ENCODE measurements at places on chromosomes 3 and 15.
A peak's percentile ranks its signal among the peaks of the same experiment; 100 is the strongest.

- no peak for DNase-seq
Measured at GRCh38 chr3:39144748-39145380, 8.5 kb downstream of the CSRNP1 start.

GRCh38 chr3:32349184-32349583, 42.5 kb upstream of the CMTM7 start:
- DNase-seq, result no peak

GRCh38 chr3:161991901-161992540, 495.4 kb downstream of the OTOL1 start:
- DNase-seq, result no peak

DNA sequence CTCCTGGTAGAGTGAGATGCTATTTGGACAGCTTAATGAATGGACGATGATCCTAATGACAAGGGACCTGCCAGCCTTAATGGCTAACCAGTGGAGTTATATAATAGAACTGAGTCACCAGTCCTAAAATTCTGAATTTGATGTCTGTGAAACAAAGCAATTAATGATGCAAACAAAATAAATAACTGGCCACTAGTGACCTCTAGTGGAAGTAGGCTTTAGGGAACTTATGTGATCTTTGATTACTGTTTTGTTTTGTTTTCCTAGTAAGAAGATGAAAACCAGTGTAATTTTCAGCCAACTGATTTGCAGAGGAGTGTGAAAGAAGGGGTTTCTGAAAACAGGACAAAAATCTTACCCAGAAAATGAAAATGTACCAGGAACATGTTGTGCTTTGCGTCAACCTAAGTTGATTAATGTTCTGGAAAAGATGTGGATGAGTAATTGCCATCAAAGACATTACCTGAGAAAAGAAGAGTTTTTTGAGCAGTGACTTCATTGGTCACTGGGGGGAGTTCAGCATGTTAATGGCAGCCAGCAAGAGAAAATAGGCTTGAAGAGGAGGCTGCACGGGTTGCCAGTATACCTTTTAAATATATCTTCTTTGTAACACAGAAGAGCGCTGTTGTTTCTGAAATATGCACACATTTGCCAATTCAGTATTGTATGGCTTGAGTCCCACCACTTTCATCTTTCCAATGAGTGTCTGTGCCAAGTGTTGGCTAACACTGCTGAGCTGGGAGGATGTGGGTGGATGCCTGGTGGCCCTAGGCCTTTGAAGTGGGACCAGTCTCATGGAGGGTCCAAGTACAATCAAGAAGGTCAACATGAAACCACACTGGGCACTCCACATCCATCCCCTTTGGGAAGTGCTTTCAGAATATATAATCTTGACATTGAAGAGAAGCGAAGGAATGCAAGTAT, 9.3 kb downstream of the VEPH1 start:
- peak; percentile 83 for DNase-seq

DNA sequence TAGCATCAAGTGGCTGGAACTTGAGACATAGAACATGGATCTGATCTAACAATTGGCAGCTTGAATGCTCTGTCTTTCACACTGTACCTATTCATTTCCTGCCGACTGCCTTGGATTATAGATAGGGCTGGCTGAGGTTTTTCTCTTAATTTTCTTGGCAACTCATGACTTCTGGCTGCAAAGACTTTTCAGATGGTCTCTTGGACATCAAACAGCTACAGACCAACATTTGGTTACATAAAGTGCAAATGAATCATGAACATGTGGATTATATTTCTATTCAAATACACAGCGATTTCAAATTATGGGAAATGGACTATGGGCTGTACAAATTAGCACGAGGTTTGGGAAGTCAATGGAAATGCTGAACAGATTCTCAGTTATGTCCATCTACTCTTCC, 26.2 kb upstream of the IL16 start:
- DNase-seq, result no peak

- DNase-seq, result peak; percentile 24
Measured at GRCh38 chr3:182795389-182795782, 2.1 kb downstream of the ATP11B start.

- DNase-seq, result no peak
Measured at GRCh38 chr3:78957456-78957855, 810.3 kb downstream of the ROBO1 start.

GRCh38 chr15:77688266-77688665, 55.6 kb upstream of the LINGO1 start:
- no peak for DNase-seq

- DNase-seq, result no peak
Measured at GRCh38 chr3:58231666-58232065, 5.9 kb upstream of the ABHD6 start.

DNA sequence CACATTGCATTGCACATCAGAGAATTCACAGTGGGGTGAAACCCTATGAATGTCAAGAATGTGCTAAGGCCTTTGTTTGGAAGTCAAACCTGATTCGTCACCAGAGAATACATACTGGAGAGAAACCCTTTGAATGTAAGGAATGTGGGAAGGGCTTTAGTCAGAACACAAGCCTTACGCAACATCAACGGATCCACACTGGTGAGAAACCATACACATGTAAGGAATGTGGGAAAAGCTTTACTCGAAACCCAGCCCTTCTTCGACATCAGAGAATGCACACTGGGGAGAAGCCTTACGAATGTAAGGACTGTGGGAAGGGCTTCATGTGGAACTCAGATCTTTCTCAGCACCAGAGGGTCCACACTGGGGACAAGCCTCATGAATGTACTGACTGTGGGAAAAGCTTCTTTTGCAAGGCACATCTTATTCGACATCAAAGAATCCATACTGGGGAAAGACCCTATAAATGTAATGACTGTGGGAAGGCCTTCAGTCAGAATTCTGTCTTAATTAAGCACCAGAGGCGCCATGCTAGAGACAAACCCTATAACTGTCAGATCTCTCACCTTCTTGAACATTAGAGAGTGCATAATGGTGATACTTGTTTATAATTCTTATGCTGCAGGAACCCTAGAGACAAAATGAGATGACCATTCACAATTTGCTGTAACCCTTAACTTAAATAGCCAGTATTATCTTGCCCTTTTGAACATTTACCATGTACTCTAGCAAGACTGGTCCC, 9.0 kb downstream of the ZNF662 start:
- no peak for DNase-seq

- DNase-seq, result no peak
Measured at GRCh38 chr3:33401781-33402180, 38.4 kb downstream of the UBP1 start.

DNA sequence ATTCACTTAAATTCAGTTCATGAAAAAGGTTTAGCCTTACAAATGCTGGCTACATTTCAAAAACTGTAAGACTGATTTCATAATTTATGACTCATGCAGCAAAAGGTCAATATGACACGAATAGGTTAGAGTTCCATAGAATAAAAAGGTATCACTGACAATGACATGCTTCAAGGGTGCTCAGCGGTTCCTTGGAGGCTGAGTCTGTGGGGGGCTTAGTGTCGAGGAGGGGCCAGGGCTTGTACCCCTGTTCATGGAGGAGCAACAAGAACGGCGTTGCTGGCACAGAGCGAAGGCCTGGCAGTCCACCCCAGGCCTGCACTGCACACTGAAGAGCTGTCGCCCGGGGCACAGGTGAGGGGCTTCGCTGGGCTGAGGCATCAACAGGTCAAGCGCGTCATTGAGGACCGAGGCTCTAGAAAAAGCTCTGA, 174.2 kb downstream of the NR1D2 start:
- DNase-seq, result no peak

DNA sequence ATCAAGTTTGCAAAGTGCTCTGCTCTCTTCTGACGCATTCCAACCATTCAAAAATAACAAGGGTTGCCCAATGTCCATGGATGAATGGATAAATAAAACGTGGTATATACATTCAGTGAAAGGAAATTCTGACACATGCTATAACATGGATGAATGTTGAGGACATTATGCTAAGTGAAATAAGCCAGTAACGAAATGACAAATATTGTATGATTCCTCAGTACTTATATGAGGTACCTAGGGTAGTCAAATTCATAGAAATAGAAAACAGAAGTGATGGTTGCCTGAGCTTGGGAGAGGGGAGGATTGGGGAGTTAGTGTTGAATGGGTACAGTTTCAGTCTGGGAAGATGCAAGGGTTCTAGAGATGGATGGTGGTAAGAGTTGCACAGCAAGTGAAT, 33.9 kb downstream of the SH3BP5 start:
- DNase-seq, result no peak

- DNase-seq, result no peak
Measured at GRCh38 chr15:71501344-71502076, 308.8 kb upstream of the NR2E3 start.

DNA sequence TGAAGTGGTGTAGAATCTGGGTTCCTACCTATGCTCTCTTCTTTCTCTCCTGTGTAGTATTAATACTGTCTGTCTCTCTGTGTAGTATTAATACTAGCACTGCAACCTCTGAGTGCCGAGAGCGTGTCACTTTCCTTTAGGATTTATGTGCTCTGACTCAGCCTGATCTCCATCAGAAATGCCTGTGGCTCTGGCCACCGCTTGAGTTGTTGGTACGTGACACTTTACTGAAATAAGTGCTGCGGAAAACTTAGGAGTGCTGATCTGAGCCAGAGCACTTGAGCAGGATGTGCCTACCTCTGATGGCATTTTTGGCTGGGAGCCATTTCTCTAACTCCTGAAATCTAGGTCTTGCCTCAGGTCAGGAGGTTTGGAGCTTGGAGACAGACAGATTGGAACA, 807.4 kb downstream of the SQOR start:
- DNase-seq, result no peak

GRCh38 chr3:156489462-156489911, 65.4 kb downstream of the SSR3 start:
- no peak for DNase-seq

DNA sequence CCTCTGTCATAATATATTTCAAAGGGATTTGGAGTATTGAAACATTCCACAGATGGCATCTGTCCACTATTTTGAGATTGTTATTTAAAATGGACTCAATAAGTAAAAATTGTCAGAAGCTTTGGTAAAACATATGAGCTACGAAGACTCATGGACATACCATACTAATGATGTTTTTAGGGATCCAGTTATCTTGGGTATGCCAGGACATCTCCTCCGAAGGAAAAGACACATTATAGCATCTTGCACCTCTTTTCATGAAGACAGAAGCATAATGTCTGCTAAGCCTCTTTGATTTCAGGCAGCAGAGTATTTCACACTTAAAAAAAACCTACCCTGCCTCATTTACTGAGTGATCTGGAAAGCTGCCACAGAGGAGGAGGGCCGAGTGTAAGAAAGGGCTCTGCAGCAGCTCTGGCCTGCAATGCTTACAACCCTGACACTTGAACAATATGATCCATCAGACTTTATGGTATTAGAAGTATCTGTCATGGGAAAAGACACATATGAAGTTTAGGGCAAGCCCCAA, 284.8 kb downstream of the TUSC7 start:
- DNase-seq, result no peak

GRCh38 chr15:63041974-63042876, at the start of gene TPM1:
Gene TPM1, plus strand, starts transcription at chr15:63042747. Its CDS starts 83 bp downstream, at chr15:63042830.
- DNase-seq, result no peak

DNA sequence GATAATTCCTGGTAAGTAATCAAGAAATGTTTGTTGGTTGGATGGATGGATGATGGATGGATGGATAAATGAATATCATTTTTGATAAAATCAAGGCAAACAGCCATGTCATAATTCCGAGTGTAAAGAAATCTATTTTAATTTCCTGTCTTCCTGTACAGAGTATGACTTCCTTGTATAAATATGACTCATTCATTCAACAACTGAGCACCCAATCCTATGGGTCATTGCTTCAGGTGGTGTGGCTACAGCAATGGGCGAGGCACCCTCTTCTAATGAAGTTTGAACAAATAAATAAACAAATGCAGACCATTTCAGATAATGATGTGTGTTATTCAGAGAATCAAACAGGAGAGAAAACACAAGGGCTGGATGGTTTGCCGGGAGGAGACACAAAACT, 198.7 kb downstream of the TNIK start:
- no peak for DNase-seq

DNA sequence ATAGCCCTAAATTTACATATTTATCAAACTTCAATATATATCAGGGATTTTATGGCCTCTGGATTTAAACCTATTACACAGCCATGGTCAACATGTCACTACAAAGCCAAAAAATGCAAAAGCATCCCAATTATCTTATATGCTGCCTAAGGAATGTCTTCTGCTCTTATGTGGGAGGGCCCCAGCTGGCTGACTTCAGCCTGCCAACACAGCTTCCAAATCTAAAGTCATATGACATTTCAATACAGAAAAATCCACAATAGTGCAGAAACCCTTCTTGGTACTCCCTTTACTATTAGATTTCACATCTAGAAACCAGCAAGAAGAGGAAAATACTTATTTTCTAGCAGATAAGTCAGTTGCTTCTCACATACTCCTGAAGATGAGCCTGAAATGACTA, 6.4 kb downstream of the PFN2 start:
- DNase-seq, result peak; percentile 43

GRCh38 chr3:180563406-180563805, 38.6 kb upstream of the TTC14 start:
- peak; percentile 69 for DNase-seq

DNA sequence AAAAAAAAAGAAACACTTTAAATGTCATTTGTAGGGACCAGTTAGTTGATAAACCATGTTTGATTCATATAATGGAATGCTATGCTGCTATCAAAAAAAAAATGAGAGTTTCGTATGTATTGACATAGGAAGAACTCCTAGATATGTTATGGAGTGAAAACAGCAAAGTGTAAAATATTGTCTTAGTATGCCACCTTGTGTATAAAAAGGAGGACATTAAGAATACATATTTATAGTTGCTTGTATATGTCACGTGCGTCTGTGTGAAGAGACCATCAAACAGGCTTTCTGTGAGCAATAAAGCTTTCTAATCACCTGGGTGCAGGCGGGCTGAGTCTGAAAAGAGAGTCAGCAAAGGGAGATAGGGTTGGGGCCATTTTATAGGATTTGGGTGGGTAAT, 39.5 kb downstream of the KBTBD8 start:
- DNase-seq, result no peak

DNA sequence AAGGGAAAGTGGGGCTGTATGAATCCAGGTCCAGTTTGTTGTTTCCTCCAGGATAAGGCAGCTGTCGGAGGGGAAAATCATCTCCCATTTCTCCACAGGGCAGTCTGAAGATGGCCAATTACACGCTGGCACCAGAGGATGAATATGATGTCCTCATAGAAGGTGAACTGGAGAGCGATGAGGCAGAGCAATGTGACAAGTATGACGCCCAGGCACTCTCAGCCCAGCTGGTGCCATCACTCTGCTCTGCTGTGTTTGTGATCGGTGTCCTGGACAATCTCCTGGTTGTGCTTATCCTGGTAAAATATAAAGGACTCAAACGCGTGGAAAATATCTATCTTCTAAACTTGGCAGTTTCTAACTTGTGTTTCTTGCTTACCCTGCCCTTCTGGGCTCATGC, 911 bp downstream of the CCRL2 start:
- no peak for DNase-seq

DNA sequence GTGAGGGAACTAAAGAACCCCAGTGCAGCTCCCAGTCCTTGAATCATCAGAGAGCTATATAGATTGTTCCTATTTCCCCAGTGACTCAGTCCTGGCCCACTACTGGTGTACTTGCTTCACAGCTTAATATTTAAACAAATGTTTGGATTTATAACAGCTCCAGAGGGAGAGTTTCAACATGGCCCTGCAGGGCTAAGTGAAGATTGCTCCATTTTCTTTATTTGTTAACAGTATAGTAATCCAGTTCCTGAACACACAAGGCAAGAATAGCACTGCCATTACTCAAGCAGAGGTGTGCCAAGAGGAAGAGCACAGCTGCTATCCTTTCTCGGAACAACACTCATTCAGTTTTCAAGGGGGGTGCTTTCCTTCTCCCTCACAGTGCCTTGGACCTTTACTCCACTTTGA, 6.5 kb downstream of the SQOR start:
- no peak for DNase-seq
